ENCODE measurements at places on chromosomes 5 and 9. TPM values are rescaled to one million over a fixed set of nuclear protein-coding genes. Genes with fewer than 3 reads are reported as not detected.

DNA sequence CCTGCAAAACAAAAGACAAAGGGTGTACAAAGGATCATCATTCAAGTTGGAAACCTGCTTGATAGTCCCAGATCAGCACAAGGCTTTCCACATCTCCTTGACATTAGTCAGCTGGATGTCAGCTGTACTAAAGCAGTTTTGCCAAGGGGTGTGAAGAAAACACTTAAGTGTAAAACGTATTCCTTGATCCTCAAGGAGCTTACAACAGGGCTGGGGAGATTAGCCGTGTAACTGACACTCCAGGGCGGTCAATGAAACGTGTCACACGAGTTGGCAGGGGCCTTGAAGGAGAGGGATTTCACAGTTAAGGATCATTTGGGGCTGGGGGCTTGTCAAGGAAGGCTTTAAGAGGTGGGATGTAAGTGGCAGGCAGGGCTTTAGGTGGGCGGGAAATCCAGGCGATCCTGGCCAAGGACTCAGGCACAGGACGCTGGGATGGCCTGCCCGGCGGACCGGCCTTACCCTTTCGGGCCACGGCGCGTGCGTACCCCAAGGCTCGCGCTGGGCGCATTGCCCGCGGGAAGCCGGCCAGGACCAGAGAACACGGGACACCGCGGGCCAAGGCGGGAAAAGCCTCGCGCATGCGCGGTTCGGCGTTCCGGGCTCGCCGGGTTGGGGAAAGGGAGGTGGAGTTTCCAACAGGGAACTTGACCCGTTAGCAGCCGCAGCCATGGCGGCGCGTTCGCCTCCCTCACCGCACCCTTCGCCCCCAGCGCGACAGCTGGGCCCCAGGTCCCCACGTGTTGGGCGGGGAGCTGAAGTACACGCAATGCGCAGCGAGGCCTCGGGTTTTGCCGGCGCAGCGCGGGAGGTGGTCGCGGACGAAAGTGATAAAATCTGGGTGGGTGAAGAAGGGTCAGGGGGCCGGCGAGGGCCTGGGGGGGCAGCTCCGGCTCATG is at the start of gene CNTLN:
Gene CNTLN (plus strand): TSS at position 645 of the 899 bp plus-strand sequence. CDS start 26 bp downstream, at position 671.
- peak within 1 kb of the TSS; percentile 92 for H3K27ac ChIP-seq
- peaks cover 27% of the 10 kb centered on the region for H3K4me1 ChIP-seq
- peak; percentile 91 for DNase-seq
- H3K27me3 ChIP-seq = no peaks in the 10 kb centered on the region

AKNA gene
- 164 TPM for polyA plus RNA-seq

- H3K4me3 ChIP-seq = peak overlapping the region; percentile 1
- peaks cover 4% of the 10 kb centered on the region for H3K36me3 ChIP-seq
- H3K4me1 ChIP-seq = peaks cover 84% of the 10 kb centered on the region
- H3K27ac ChIP-seq = no peak overlapping the region
- no peak for DNase-seq
These were observed 10.2 kb downstream of the DIAPH1 start for GRCh38 chr5:141608557-141608956.

GRCh38 chr5:39584927-39585326 is 160.1 kb upstream of the DAB2 start:
- no peaks in the 10 kb centered on the region for H3K27me3 ChIP-seq
- no peak for DNase-seq
- H3K36me3 ChIP-seq = no peaks in the 10 kb centered on the region

KCNMB1 gene
- polyA plus RNA-seq = 0.79 TPM

LCN15 gene
- not detected for polyA plus RNA-seq

PCDHAC1 gene
- polyA plus RNA-seq = not detected

- H3K27ac ChIP-seq = no peak overlapping the region
- H3K36me3 ChIP-seq = no peaks in the 10 kb centered on the region
- no peak for DNase-seq
- no peaks in the 10 kb centered on the region for H3K27me3 ChIP-seq
These were observed 186.8 kb upstream of the KLF9 start for GRCh38 chr9:70601000-70601951.

- DNase-seq = no peak
- H3K27ac ChIP-seq = peak overlapping the region; percentile 94
- no peaks in the 10 kb centered on the region for H3K27me3 ChIP-seq
- H3K4me1 ChIP-seq = peaks cover 75% of the 10 kb centered on the region
- H3K36me3 ChIP-seq = peaks cover 34% of the 10 kb centered on the region
These were observed 2.4 kb downstream of the TLR4 start for GRCh38 chr9:117706421-117707116.

DNA sequence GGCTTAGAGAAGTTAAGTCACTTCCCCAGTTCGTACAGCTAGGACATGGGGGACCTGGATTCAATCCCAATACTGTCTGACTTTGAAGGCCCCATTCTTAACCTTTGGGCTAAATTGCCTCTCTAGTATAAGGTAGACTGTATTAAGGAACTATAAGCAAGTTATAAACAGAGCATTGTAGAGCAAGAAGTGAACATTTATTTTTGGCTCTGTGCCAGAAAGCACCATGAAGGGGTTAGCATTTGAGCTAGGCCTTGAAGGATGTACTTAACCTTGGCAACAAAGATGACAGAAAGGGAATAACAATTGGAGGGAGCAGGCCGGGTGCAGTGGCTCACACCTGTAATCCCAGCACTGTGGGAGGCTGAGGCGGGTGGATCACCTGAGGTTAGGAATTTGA is 32.8 kb downstream of the GALNT10 start:
- H3K4me3 ChIP-seq = no peak overlapping the region
- H3K36me3 ChIP-seq = peaks cover 23% of the 10 kb centered on the region
- peaks cover 3% of the 10 kb centered on the region for H3K4me1 ChIP-seq
- DNase-seq = no peak
- no peak overlapping the region for H3K27ac ChIP-seq

- H3K4me3 ChIP-seq = no peak overlapping the region
- no peaks in the 10 kb centered on the region for H3K27me3 ChIP-seq
- no peak for DNase-seq
- H3K4me1 ChIP-seq = no peaks in the 10 kb centered on the region
- H3K36me3 ChIP-seq = no peaks in the 10 kb centered on the region
- no peak overlapping the region for H3K27ac ChIP-seq
These were observed 405.4 kb downstream of the DMAC1 start for GRCh38 chr9:7394002-7394774.

DNA sequence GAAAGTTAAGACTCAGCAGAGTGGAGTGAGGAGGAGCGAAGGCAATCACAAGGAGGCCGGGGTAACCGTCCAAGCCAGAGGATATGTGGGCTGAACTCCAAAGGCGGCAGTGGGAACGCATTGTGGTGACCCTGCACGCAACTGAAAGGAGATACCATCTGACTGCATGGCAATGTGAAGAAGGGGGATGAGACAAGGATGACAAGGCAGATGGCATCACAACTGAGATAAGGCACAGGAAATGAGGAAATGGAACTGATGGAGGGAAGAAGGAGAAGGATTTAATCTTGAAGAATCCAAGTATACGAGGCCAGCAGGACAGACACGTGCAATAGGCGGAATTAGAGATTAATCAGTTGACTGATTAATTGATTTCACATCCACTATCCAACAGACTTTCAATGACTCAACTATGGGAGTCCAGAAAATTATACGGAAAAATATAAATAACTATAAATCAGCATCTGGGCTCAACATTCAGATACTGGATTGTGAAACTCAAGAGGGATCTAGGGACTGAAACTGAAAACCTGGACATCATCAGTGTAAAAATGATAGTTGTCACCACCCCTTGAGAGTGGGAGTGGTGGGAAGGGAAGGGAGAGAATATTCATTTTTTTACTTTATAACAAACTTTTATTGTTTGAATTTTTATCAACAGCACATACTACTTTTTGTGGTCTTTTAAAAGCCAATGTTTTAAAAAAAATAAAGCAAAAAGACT is 86.1 kb downstream of the ARL15 start:
- H3K36me3 ChIP-seq = no peaks in the 10 kb centered on the region
- no peak for DNase-seq
- no peak overlapping the region for H3K27ac ChIP-seq
- no peaks in the 10 kb centered on the region for H3K4me1 ChIP-seq
- H3K27me3 ChIP-seq = no peaks in the 10 kb centered on the region
- no peak overlapping the region for H3K4me3 ChIP-seq

DNA sequence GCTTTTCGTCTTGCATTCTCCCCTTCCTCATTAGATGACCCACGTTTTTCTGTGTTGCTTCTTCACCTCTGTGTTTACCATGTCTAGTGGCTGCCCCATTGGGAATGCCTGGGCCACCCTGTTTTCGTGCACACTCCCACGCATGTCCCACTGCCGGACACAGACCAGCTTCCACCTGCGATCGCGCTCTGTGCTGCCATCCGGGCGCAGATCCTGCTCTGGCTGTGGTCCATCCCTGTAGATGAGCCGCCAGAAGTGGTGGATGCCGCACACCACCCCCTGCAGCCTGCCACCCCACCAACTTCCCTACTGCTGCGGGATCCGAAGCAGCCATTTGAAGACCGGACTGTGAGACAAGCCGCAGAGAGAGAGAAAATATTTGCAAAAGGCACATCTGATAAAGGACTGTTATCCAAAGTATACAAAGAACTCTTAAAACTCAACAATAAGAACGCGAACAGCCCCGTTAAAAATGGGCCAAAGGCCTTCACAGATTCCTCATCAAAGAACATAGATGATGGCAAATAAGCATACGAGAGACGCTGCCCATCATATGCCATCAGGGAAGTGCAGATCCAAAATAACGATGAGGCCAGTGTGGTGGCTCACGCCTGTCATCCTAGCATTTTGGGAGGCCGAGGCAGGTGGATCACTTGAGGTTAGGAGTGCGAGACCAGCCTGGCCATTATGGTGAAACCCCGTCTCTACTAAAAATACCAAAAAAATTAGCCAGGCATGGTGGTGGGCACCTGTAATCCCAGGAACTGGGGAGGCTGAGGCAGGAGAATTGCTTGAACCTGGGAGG is 163.7 kb downstream of the COL23A1 start:
- no peak overlapping the region for H3K27ac ChIP-seq
- no peak overlapping the region for H3K4me3 ChIP-seq
- no peak for DNase-seq
- no peaks in the 10 kb centered on the region for H3K36me3 ChIP-seq
- no peaks in the 10 kb centered on the region for H3K27me3 ChIP-seq
- no peaks in the 10 kb centered on the region for H3K4me1 ChIP-seq

DNA sequence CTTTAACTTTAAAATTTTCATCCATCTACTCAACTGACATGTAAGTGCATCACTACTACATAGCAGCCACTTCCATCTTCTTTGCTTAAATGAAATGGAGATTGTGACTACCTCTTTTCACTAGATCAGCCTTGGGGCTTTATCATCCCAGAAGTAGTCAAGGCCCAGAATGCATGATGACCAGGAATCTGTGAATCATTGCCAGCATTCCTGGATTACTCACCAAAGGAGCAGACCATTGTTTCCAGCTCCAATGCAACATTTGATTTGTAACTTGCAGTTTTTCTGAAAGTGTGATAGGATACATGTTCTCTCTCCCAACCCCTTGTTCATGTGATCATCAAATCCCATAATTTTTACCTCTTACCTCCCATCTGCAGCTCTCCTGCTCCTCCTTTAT is 65.1 kb downstream of the PLPPR1 start:
- H3K27ac ChIP-seq = no peak overlapping the region
- no peak for DNase-seq
- H3K27me3 ChIP-seq = no peaks in the 10 kb centered on the region

ALDH1A1 gene
- 14.3 TPM for polyA plus RNA-seq

- no peaks in the 10 kb centered on the region for H3K27me3 ChIP-seq
- H3K27ac ChIP-seq = no peak overlapping the region
- DNase-seq = no peak
These were observed 168.6 kb downstream of the PRELID2 start for GRCh38 chr5:145666591-145666990.

- H3K27me3 ChIP-seq = no peaks in the 10 kb centered on the region
- no peak overlapping the region for H3K27ac ChIP-seq
- H3K36me3 ChIP-seq = no peaks in the 10 kb centered on the region
- H3K4me3 ChIP-seq = no peak overlapping the region
These were observed 190.4 kb upstream of the IER5L start for GRCh38 chr9:129368444-129368978.

All from CD14-positive monocyte (primary cell).